ENCODE measurements at places on chromosomes 7 and 10.

DNA sequence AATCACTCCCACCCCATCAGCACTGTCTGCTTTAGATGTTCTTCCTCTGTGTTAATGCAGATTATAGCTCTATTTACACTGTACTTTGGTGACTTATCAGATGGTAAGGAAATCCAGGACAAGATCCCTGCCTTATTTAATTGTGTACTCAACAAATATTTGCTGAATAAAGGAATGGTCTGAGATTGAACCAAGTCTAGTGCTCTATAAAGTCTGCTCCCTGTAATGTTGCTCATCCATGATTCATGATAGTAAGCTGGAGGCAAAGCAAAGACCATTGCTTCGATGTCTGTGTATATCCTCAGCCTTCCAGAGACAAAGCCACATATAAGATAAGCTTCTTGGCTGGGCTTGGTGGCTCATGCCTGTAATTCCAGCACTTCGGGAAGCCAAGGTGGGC, 33.5 kb downstream of the PLCE1 start:
- DNase-seq = no peak

- DNase-seq = peak; percentile 19
Observed at GRCh38 chr10:30606313-30606712, 23.2 kb downstream of the LYZL2 start.

DNA sequence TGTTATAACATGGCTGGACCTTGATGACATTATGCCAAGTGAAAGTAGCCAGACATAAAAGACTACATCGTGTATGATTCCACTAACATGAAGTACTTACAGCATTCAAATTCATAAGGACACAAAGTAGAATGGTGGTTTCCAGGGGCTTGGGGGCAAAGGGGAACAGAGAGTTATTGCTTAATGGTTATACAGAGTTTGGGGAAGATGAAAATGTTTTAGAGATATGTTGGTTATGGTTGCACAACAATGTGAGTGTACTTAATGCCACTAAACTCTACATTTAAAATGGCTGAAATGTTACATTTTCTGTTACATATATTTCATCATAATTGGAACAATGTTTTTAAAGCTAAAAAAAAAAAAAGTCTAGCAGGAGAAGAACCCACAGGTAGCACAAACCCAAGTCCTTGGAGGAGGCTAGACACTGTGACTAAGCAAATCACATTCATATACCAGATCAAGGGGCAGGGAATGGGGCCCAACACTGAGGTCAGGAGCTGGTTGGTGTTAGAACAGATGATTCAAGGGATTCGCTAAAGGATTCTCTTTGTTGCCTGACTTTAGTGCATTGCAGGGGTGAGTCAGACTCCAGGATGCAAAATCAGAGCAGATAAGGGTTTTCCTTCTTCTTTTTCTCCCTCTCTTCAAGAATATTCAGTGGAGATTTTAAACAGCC, 25.1 kb upstream of the AOAH start:
- DNase-seq = no peak

GRCh38 chr7:141014125-141014523, 628 bp downstream of the MRPS33 start:
- DNase-seq = peak; percentile 39

- DNase-seq = no peak
Observed at GRCh38 chr10:83182076-83182475, 957.2 kb upstream of the GHITM start.

DNA sequence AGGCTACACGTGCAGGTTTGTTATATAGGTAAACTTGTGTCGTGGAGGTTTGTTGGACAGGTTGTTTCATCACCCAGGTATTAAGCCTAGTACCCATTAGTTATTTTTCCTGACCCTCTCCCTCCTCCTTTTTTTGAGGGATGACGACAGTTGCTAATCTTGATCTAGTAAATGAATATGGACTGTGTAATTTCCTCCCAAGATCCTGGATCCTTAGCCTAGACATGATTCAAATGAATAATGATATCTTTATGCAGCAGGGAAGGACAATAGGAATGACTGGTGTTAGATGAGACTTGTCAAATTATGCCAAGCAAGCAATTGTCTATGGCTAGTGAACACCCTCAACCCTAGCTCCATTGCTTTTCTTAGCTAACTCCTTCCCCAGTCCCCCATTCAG, 156.2 kb downstream of the PLPP4 start:
- no peak for DNase-seq

- DNase-seq = no peak
Observed at GRCh38 chr7:29202651-29203069, 8.1 kb downstream of the CHN2 start.

DNA sequence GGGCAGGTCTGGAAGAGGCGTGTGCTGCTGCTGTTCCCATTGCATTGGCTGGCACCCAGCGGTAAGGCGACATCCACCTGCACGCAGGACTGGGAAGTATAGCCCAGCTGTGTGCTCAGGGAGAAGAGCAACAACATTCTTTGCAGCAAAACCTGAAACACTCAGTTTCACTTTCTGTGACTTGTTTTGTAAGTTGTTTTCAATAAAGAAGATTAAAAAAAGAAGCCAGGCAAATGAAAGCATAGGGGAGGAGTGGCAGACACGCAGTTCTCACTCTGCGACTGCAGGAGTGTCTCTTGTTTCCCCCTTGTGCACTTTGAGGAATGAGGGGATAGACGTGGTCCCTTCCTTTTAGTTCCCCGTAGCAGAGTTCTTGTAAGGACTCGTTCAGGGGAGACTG, 5.8 kb downstream of the FBH1 start:
- no peak for DNase-seq

DNA sequence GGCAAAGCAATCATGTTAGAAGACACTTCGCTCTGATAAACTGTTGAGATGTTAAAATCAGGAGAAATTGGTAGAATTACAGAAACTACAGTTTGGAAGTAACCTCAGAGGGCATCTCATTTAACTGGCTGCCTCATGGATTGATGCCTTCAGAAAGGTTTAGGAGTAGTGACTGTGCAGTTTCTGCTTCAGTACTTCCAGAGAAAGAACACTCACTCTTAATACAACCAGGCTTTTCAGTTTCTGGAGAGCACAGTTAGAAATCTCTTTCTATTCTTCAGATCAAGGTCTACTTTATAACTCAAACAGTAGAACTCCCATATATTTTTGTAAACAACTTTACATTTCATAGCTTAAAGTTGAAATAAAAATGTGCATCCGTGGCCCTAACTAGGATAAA, 1358.9 kb upstream of the LRRTM3 start:
- DNase-seq = no peak

DNA sequence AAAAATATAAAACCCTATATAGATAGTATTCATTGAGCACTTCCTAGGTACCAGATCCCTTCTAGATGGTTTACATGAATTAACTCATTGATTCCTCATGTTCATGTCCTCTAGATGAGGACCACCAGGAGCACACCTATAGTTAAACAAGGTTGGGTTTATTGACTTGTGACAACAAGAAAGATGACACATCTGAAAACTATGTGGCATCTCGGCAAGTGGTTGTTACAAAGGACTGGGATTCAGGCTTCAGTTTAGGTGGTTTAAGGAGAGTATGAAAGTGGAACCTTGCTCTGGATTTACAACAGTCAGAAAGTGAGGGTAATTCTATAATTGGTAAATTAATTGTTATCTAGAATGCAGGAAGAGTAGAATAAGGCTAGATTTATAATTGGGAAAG, 99.0 kb upstream of the PHF14 start:
- no peak for DNase-seq

- DNase-seq = peak; percentile 87
Observed at GRCh38 chr10:5585517-5586206, 60.9 kb downstream of the CALML3 start.

GRCh38 chr7:151240942-151241754, 7.3 kb downstream of the SMARCD3 start:
- no peak for DNase-seq

DNA sequence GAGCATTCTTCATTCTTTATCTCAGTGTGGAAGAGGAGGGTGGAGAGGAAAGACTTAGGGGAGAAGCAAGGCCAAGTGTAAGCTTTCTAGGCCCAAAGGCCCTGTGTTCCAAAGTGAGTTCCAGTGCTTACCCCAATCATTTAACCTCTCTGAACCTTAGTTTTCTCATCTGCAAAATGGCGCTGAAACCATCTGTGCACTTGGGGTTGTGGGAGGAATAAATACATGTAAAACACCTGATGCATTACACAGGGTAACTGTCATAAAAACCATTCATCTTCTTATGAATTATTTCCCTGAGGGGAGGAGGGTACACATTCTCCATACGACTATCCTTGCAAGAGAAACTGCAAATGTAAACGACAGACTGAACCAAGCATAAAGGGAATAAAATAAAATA, 19.0 kb downstream of the PIK3AP1 start:
- no peak for DNase-seq

DNA sequence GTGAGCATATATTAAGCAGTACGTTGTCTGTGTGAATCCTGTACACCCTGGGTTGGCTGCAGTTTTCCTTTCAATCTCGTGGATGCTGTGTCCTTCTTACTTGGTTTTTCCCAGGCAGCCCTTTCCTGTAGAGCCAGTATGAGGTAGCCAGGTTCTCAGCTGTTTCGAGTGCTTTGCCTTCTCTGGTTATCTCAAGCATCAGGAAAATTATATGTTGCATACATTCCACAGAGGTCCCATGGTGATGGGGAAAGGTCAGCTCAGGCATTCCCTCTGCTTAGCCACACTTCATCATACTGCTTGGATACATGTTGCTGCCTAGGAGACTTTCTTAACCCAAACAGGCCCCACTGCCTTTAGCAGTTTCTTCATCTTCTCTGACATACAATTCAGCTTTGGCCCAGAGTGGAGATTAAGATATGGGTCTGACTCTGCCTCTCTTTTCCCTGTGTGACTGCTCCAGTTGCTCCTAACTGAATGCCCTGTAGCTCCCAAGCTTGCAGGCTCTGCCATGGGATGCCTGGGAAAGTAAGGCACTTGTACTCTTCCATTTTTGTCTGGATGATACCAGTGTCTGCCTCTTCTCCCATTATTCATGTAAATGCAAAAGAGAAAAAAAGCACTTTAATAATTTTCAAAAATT, 11.3 kb downstream of the GNAI1 start:
- no peak for DNase-seq

DNA sequence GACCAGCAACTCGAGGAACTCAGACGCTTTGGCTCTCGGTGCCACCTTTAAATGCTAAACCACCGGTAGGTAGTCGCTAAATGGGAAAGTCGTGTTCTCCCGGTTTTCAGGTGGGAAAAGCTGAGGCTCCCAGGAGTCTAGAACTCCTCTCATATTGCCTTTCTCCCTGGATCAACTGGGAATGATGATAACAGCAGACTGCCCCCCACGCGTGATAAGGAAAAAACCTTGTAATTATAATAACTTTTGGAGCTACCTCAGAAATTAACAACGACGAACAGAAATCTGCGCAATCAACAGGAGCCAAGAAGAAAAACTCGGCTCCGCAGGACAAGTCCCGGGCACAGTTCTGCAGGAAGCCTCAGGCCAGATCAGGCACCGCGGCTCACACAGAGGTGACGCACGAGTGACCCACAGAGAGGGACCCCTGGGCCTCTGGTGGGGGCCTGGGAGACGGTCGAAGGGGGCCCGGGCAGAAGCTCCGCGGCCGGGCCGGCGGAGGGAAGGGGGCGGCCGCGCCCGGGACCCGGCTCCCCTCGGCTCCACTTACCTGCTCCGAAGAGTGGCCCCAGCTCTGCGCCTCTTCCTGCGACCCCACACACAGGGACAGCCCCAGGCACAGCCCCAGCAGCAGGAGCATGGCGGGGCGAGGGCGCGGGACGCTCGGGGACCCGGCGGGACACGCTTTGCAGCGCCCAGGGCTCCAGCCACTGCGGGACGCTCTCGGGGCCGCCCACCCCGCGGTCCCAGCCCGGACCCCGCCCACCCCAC, at the start of gene ITIH5:
Gene ITIH5, minus strand, starts transcription at position 714 of the 771 bp plus-strand sequence. Its CDS starts 74 bp downstream, at position 640.
- no peak for DNase-seq

- DNase-seq = no peak
Observed at GRCh38 chr7:150329331-150330120, 6.2 kb upstream of the ACTR3C start.

GRCh38 chr7:20030417-20030816, 186.8 kb downstream of the MACC1 start:
- DNase-seq = no peak

- no peak for DNase-seq
Observed at GRCh38 chr10:20492447-20492846, 404.7 kb downstream of the NEBL start.

GRCh38 chr10:110414548-110415309, 83.0 kb upstream of the DUSP5 start:
- no peak for DNase-seq

- DNase-seq = no peak
Observed at GRCh38 chr7:42100156-42100508, 136.9 kb downstream of the GLI3 start.

DNA sequence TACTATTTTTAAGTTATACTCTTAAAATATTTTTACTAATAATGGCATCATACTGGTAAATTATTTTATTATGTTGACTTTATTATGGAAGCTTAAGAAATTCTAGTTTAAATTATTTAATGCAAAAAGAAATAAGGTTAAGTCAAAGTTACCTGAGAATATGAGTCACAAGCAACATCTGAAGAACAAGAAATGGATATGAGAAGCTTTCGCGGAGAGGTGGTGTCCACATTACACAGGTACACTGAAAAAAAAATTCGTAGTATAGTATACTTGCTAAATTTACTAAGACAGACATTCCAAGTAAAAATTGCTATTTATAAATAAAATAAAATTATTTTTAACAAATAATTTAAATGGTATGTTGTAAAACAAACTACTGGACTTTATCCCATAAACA, 143.8 kb downstream of the AVL9 start:
- DNase-seq = no peak

- no peak for DNase-seq
Observed at GRCh38 chr7:1131471-1132265, 28.3 kb downstream of the ZFAND2A start.

GRCh38 chr7:94323844-94324243, 70.9 kb upstream of the COL1A2 start:
- DNase-seq = no peak

GRCh38 chr10:124072541-124072940, 20.9 kb downstream of the CHST15 start:
- DNase-seq = no peak

DNA sequence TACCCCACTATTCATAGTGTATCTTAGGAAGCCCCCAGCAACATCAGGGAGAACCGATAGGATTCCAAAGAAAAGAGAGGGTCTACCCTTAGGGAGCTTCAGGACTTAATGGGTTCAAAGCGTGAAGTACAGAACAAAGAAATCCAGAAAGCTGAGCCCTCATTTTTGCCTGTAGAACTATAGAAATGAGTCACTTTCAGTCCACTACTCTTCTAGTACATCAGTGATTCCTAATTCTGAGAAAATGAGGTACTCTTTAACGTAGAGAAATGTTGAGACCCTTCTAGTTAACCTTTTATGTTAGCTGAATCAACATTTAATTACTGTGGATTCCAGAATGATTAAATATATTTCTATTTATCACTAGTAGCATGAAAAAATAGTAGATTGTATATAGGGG, 1.8 kb downstream of the TDRD1 start:
- DNase-seq = no peak

DNA sequence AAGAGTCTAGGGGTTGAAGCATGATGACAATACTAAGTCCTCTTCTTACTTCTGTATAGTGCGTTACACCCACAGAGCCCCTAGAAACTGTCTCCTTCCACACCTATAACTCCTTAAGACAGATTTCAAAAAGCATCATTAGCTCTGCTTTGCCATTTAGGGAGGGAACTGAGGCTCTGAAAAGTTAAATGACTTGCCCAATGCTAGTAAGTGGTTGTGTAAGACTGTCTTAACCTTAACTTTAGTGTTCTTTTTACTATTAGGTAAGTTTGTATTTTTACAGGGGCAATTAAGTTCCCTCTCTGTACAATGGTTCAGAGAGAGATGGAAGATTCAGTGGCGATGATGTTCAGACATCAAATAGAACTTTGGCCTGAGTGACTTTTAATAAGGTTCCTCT, 72.7 kb upstream of the ASAH2 start:
- no peak for DNase-seq

Data from NCI-H1092 (cell line).